ENCODE measurements at places on chromosomes 2 and 18.

DNA sequence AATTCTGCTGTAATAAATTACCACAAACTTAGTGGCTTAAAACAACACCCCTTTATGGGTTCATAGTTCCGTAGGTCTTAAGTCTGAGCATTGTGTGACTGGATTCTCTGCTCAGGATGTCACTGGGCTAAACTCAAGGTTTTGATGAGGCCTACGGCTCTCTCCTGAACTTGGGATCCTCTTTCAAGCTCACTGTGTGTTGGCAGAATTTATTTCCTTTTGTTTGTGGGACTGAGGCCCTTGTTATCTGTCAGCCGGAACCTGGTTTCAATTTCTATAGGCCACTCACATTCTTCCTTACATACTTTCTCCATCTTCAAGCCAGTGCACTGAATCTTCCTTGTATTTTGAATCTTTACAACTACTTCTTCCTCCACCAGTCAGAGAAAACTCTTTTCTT, 290.2 kb downstream of the AKAIN1 start:
- no peaks in the 10 kb centered on the region for H3K27me3 ChIP-seq
- H3K4me1 ChIP-seq, result no peaks in the 10 kb centered on the region
- H3K36me3 ChIP-seq, result no peaks in the 10 kb centered on the region

DNA sequence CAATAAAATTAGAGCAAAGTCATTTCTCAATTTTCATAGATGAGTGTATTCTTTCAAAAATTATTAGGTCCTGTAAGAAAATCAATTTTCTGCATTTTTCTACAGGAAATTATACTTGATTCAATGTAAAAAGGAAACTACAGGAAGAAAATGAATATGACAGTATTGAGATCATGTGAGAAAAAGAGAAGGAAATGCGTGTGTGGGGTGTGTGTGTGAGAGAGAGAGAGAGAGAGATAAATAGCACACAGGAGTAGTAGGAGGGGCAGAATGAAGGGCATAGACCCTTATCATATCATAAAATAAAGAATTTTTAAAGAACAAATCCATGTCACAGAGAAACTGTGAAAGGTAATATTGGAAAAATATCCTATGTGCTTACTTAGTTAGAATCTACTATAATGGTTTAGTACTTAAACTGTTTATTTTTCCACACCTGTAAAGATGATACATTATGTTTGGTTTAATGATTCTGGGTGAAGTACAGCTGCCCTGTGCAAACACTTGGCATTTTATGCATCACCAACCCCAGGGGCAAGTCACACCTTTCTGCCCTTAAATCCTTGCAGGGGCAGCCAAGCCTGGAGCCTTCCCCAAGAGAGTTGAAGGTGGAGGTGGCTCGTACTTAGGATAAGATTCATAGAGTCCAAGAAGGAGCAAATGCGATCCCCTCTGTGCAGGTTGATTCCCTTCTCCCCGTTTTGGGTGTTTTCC, 276.4 kb downstream of the TGIF1 start:
- no peak overlapping the region for H3K4me3 ChIP-seq
- H3K36me3 ChIP-seq, result peaks cover 8% of the 10 kb centered on the region
- H3K27ac ChIP-seq, result no peak overlapping the region
- DNase-seq, result no peak
- no peaks in the 10 kb centered on the region for H3K27me3 ChIP-seq
- no peaks in the 10 kb centered on the region for H3K4me1 ChIP-seq

GRCh38 chr2:235558572-235558971, 64.7 kb downstream of the AGAP1 start:
- no peak overlapping the region for H3K4me3 ChIP-seq
- H3K36me3 ChIP-seq, result no peaks in the 10 kb centered on the region
- peaks cover 27% of the 10 kb centered on the region for H3K4me1 ChIP-seq
- DNase-seq, result no peak
- H3K27ac ChIP-seq, result no peak overlapping the region
- H3K27me3 ChIP-seq, result no peaks in the 10 kb centered on the region

DNA sequence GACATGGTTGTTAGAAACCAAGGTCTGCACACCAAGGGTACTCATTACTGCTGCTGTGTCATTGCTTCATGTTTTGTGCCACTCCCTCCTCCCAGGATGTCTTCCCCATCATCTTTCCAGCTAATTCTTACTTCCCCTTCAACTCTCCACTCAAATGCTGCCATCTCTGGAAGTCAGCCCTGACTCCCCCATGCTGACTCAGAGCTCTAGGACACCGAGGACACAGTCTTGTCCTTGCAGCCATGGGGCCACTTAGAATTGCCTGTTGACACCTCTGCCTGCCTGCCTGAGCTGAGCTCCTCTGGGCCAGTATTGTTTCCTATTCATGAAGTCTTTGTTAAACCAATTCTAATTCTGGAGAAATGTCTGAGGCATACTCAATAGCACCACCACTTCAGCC, 100.2 kb downstream of the GYPC start:
- no peak for DNase-seq
- H3K4me3 ChIP-seq, result no peak overlapping the region
- H3K27me3 ChIP-seq, result no peaks in the 10 kb centered on the region
- no peaks in the 10 kb centered on the region for H3K4me1 ChIP-seq
- no peaks in the 10 kb centered on the region for H3K36me3 ChIP-seq

DNA sequence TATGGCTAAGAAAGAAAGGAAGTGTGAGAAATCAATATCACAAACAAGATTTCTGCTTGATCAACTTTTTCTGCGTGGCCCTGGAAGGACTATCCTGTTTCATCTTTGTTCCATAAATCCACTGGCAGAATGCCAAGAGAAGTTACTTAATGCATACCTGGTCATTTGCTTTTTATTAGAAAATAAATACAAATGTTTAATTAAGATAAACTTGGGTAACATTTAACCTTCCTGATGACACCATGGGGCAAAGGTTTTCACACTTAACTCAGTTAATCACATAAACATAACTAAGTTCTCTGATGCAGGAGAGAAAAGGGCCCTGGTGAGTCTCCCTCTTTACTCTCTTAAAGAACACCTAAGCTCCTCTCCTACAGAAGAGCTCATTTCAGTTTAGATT, 203.3 kb downstream of the AFF3 start:
- peaks cover 6% of the 10 kb centered on the region for H3K4me1 ChIP-seq
- no peaks in the 10 kb centered on the region for H3K27me3 ChIP-seq
- no peak overlapping the region for H3K4me3 ChIP-seq
- DNase-seq, result no peak
- H3K36me3 ChIP-seq, result peaks cover 3% of the 10 kb centered on the region

- H3K4me1 ChIP-seq, result no peaks in the 10 kb centered on the region
- no peaks in the 10 kb centered on the region for H3K36me3 ChIP-seq
- H3K27ac ChIP-seq, result no peak overlapping the region
- H3K27me3 ChIP-seq, result peaks cover 3% of the 10 kb centered on the region
- DNase-seq, result no peak
These were observed 56.6 kb upstream of the SLC1A4 start for GRCh38 chr2:64932371-64933216.

DNA sequence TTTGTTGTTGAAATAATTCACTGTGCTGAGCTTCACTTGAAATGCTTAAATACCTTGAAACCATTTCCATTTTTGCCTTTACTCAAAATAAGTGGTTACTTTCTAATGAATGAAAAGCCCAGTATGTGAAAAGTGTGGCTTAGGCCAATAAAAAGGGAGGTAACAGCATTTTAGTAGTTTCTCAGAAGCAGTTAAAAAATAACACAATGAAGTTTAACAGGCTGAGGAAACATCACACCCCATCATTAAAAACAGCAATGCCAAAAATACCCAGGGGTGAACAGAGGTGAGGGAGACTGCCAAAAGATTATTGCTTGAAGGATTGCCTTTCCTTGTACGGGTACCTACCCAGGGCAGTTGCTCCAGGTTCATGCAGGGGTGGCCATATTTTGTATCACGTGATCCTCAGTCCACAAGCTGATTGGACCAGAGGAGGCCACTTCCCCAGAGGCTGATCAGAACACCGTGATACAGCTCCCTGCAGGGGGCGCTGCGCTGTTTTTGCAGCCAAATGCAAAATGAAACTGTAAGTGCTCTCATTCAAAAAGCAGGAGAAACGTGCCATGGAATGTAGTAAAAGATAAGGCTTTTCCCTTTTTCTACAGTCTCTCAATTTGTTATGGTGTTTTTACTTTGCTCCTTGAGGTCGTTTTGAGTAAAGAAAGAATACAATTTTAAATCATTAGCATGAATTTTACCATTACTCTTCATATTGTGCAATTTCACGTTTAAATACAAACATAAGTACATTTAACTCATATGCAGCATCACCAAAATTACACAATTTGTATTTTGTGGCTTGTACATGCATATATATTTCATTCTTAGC, 70.2 kb upstream of the SH3BP4 start:
- peak; percentile 90 for DNase-seq
- H3K27ac ChIP-seq, result peak overlapping the region; percentile 58
- H3K4me3 ChIP-seq, result no peak overlapping the region
- H3K27me3 ChIP-seq, result no peaks in the 10 kb centered on the region
- peaks cover 8% of the 10 kb centered on the region for H3K4me1 ChIP-seq
- no peaks in the 10 kb centered on the region for H3K36me3 ChIP-seq

- no peak overlapping the region for H3K4me3 ChIP-seq
- no peaks in the 10 kb centered on the region for H3K4me1 ChIP-seq
- no peak for DNase-seq
- no peaks in the 10 kb centered on the region for H3K36me3 ChIP-seq
- no peaks in the 10 kb centered on the region for H3K27me3 ChIP-seq
- H3K27ac ChIP-seq, result no peak overlapping the region
These were observed 311.2 kb upstream of the HDAC4 start for GRCh38 chr2:239711911-239712570.

DNA sequence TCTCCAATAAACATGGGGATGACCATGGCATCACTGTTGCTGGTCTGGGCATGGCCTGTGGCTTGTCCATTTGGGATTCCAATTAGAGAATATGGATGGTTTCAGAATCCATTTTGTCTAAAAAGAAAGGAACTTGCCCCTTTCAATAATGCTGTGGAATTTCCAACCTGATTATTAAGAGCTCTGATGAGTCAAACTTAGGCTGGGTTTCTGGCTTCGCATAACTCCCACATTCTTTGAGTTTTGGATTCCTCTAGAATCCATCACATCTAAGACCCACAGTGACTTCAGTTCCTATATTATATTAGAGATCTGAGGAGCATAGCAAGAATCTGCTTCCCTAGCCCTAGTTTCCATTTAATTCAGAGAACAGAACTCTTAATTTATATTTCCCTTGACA, 531.5 kb downstream of the TNS1 start:
- H3K36me3 ChIP-seq, result no peaks in the 10 kb centered on the region
- no peak for DNase-seq
- H3K4me3 ChIP-seq, result no peak overlapping the region
- H3K4me1 ChIP-seq, result peaks cover 7% of the 10 kb centered on the region
- H3K27ac ChIP-seq, result no peak overlapping the region
- H3K27me3 ChIP-seq, result no peaks in the 10 kb centered on the region

GRCh38 chr2:121321476-121321875, 36.5 kb upstream of the TFCP2L1 start:
- H3K27ac ChIP-seq, result no peak overlapping the region
- H3K4me3 ChIP-seq, result no peak overlapping the region
- H3K4me1 ChIP-seq, result peaks cover 2% of the 10 kb centered on the region
- H3K27me3 ChIP-seq, result peaks cover 31% of the 10 kb centered on the region
- no peak for DNase-seq

GRCh38 chr18:49727816-49728215, 85.5 kb downstream of the ACAA2 start:
- DNase-seq, result no peak
- no peak overlapping the region for H3K27ac ChIP-seq
- H3K4me1 ChIP-seq, result peaks cover 24% of the 10 kb centered on the region
- H3K27me3 ChIP-seq, result no peaks in the 10 kb centered on the region
- no peak overlapping the region for H3K4me3 ChIP-seq

GRCh38 chr18:9337873-9338272, 3.3 kb downstream of the TWSG1 start:
- DNase-seq, result peak; percentile 67
- H3K27me3 ChIP-seq, result no peaks in the 10 kb centered on the region
- H3K36me3 ChIP-seq, result peaks cover 8% of the 10 kb centered on the region
- peak overlapping the region; percentile 3 for H3K27ac ChIP-seq
- H3K4me3 ChIP-seq, result no peak overlapping the region

DNA sequence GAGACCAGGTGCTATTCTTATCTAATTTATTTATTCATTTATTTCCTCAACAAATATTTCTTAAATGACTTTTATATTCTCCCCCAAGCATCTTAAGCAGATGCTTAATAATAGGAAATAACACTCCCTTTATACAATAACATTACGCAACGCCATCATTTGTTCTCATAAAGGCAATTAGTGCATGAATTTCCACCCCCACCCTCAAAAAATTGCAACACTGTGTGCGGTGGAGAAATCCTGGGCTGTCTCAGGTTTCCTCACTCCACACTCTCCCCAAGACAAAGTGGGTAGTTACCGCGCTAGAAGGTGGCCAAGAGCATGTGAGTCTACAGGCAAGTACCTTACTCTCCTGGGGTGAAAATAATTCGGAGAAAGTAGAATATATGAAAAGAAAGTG, 37.0 kb upstream of the CTDP1 start:
- peaks cover 80% of the 10 kb centered on the region for H3K27me3 ChIP-seq
- peak; percentile 2 for DNase-seq
- H3K36me3 ChIP-seq, result no peaks in the 10 kb centered on the region
- no peak overlapping the region for H3K27ac ChIP-seq

- no peaks in the 10 kb centered on the region for H3K36me3 ChIP-seq
- no peaks in the 10 kb centered on the region for H3K4me1 ChIP-seq
- peaks cover 16% of the 10 kb centered on the region for H3K27me3 ChIP-seq
- DNase-seq, result no peak
- no peak overlapping the region for H3K27ac ChIP-seq
These were observed 61.6 kb downstream of the BMP10 start for GRCh38 chr2:68809324-68810240.

- no peaks in the 10 kb centered on the region for H3K4me1 ChIP-seq
- no peak overlapping the region for H3K27ac ChIP-seq
- peak; percentile 33 for DNase-seq
- no peaks in the 10 kb centered on the region for H3K27me3 ChIP-seq
- H3K4me3 ChIP-seq, result no peak overlapping the region
These were observed 34.4 kb downstream of the MAIP1 start for GRCh38 chr2:199989822-199990221.

- no peak overlapping the region for H3K4me3 ChIP-seq
- H3K27ac ChIP-seq, result no peak overlapping the region
- no peaks in the 10 kb centered on the region for H3K27me3 ChIP-seq
- H3K36me3 ChIP-seq, result no peaks in the 10 kb centered on the region
- no peak for DNase-seq
These were observed 10.0 kb upstream of the LAPTM4A start for GRCh38 chr2:20061476-20061875.

DNA sequence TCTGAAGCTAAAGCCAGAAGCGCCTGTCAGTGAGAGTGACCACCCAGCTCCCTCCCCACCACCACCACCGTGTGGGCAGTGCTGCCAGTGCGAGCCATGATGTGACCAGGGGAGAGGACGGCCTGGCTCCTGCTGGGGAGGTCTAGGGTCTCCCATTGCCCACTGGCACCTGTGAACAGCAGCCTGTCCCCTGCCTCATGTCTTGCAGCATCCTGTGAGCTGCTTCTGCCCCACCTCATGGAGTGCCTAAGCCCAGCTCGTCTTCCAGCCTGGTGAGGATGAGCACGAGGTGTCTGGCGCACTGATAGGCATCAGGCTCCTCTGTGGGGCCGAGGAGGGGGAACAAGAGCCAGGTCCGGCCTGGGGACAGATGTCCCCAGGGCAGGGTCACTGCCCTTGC, 61.4 kb downstream of the FAM168B start:
- peaks cover 14% of the 10 kb centered on the region for H3K4me1 ChIP-seq
- H3K36me3 ChIP-seq, result no peaks in the 10 kb centered on the region
- H3K27me3 ChIP-seq, result peaks cover 25% of the 10 kb centered on the region
- no peak overlapping the region for H3K27ac ChIP-seq

All from mesenchymal stem cell (in vitro differentiated cells and primary cell).